ENCODE measurements at places on chromosomes 4 and X.

DNA sequence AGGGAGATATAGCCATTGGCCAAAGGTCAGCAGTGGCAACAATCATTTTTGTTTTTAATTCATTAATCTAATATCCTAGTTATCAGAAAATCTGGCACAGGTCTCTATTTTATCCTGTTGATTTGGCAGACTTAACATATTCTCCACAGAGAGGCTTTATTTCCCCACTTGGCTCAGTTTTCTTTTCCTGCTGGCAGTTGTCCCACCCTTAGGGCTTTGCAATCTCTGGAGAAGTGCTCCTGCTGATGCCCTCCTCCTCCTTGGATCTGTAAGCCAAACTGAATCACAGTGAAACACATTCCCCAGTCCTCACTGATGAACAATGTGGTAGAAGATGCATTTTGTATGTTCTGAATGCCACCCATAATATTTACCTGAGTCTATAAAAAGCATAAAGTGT is 889.7 kb downstream of the PDHA2 start:
- no peaks in the 10 kb centered on the region for H3K36me3 ChIP-seq
- DNase-seq = no peak
- no peak overlapping the region for H3K27ac ChIP-seq
- H3K4me3 ChIP-seq = no peak overlapping the region

- no peak for DNase-seq
- H3K4me3 ChIP-seq = no peak overlapping the region
- H3K27ac ChIP-seq = no peak overlapping the region
Measured at GRCh38 chr4:100014616-100015015, 64.5 kb upstream of the H2AZ1 start.

- H3K4me1 ChIP-seq = no peaks in the 10 kb centered on the region
- no peak for DNase-seq
- H3K27me3 ChIP-seq = no peaks in the 10 kb centered on the region
- no peaks in the 10 kb centered on the region for H3K36me3 ChIP-seq
- H3K27ac ChIP-seq = no peak overlapping the region
- no peak overlapping the region for H3K4me3 ChIP-seq
Measured at GRCh38 chrX:1249101-1249887, 19.3 kb upstream of the CSF2RA start.

- DNase-seq = no peak
- H3K27ac ChIP-seq = no peak overlapping the region
- no peaks in the 10 kb centered on the region for H3K36me3 ChIP-seq
Measured at GRCh38 chr4:21763855-21764254, 184.7 kb downstream of the KCNIP4 start.

- no peaks in the 10 kb centered on the region for H3K36me3 ChIP-seq
- H3K27ac ChIP-seq = no peak overlapping the region
- no peak overlapping the region for H3K4me3 ChIP-seq
- no peak for DNase-seq
- H3K27me3 ChIP-seq = no peaks in the 10 kb centered on the region
- no peaks in the 10 kb centered on the region for H3K4me1 ChIP-seq
Measured at GRCh38 chrX:40809210-40809609, 73.9 kb upstream of the MED14 start.

Data from MM.1S (cell line).